ENCODE measurements at places on chromosomes 7 and 10. TPM values are rescaled to one million over a fixed set of nuclear protein-coding genes. Genes with fewer than 3 reads are reported as not detected.

- no peaks in the 10 kb centered on the region for H3K27me3 ChIP-seq
- H3K4me3 ChIP-seq = no peak overlapping the region
- DNase-seq = no peak
- no peaks in the 10 kb centered on the region for H3K4me1 ChIP-seq
These were observed 26.5 kb downstream of the HSPA12A start for GRCh38 chr10:116715839-116716377.

- no peak overlapping the region for H3K4me3 ChIP-seq
- no peaks in the 10 kb centered on the region for H3K4me1 ChIP-seq
- no peaks in the 10 kb centered on the region for H3K36me3 ChIP-seq
- peak; percentile 9 for DNase-seq
- no peak overlapping the region for H3K27ac ChIP-seq
These were observed 280.2 kb upstream of the HGF start for GRCh38 chr7:82049891-82050533.

GRCh38 chr7:14191686-14192098 lies 202.2 kb upstream of the ETV1 start:
- no peak overlapping the region for H3K4me3 ChIP-seq
- H3K4me1 ChIP-seq = peaks cover 8% of the 10 kb centered on the region
- H3K36me3 ChIP-seq = no peaks in the 10 kb centered on the region
- H3K27ac ChIP-seq = no peak overlapping the region
- H3K27me3 ChIP-seq = no peaks in the 10 kb centered on the region
- no peak for DNase-seq

DNA sequence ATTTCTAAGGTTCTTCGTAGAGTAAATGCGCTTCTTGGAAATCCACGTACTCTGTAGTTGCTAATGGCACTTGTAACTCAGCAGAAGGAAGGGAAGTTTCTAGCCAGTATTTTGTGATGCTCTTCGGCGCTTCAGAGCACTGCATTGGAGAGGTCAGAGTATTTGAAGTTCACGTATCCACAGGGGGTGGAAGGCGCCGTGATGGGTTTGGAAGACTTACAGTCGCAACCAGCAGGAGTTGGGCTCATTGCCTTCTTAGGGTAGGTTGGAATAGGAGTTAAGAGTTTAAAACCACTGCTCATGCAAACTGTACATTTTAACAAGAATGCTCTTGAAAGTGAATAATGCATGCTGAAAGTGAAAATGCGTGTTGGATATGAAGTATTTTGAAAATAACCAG lies 49.1 kb downstream of the SHH start:
- no peak overlapping the region for H3K4me3 ChIP-seq
- H3K27me3 ChIP-seq = no peaks in the 10 kb centered on the region
- H3K36me3 ChIP-seq = peaks cover 19% of the 10 kb centered on the region
- no peaks in the 10 kb centered on the region for H3K4me1 ChIP-seq

DNA sequence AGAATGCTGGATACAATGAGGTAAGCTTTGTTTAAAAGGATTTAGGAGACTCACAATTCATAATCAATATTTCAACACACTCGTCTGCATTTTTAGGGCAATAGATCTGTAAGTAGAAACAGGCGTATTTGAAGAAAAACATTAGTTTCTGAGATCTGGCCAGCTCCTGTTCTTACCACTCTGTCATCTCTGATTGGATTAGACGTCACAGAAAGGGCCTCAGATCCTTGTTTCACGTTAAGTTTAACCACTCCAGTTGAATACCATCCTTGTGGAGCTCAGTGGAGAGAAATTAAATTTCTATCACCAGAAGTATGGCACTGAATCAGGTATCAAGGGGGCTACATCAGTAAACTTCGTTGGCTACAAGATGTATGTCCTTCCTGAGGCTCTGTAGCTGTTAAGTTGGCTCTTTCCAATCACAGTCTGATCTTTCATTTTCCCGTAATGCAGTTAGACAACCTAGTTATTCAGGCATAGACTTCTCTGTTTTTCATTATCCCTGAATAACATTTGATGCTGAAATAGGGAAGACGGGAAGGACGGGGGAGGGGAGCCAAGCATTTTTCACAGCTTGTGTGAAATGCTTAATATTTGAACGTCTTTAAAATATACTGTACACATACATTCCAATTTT lies 659.2 kb upstream of the GALNT17 start:
- no peaks in the 10 kb centered on the region for H3K27me3 ChIP-seq
- no peak overlapping the region for H3K4me3 ChIP-seq
- H3K36me3 ChIP-seq = no peaks in the 10 kb centered on the region

DNA sequence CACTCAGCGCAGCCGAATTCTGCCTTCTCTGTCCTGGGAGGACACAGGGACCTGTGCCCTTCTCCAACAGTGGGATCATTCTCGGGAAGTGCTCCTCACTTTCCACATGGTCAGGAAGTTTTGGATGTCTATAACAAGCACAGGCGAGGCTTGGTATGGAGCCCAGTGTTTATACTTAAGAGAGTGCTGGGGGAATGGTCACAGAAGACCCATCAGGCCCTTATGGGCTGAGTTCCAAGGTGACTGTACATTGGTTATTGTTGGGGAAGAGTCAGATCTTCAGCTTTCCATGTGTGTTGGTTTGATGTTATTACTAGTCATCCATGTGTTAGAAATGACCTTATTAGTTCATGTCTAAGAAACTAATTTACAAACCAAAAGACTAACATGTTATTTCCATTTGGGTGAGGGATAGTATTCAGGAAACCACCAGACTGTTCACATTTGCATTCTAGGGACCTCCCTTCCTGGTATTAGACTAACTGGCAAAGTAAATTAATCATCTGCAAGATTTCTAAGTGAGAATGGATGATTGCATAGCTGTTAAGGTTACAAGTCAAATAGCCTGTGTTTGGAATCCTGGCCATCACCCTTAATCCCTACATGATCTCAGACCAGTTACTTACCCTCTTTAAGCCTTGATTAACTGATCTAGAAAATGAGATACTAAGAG lies 834.2 kb downstream of the LRMDA start:
- no peaks in the 10 kb centered on the region for H3K4me1 ChIP-seq
- no peak for DNase-seq
- no peaks in the 10 kb centered on the region for H3K27me3 ChIP-seq
- no peak overlapping the region for H3K27ac ChIP-seq

DNA sequence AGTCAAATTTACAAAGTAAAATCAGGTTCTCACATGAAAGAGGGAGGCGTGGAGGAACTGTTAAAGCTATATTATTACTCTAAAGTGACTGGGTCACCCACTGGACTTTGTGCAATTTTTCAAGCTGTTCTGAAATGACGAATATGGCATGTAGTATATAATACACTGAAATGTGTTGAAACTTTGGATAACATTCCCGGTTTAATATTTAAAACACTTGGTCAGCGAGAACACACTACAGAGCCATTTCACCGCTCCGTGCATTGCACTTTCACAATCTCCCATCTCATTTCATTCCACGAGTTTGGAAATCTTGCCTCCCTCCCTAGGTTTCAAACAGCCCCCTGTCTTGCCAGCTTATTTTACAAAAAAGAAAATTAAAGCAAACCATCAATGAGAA lies 337.9 kb downstream of the WDR11 start:
- H3K27me3 ChIP-seq = no peaks in the 10 kb centered on the region
- no peaks in the 10 kb centered on the region for H3K36me3 ChIP-seq
- DNase-seq = no peak
- H3K27ac ChIP-seq = no peak overlapping the region

- H3K4me3 ChIP-seq = no peak overlapping the region
- peak overlapping the region; percentile 88 for H3K27ac ChIP-seq
- H3K36me3 ChIP-seq = peaks cover 33% of the 10 kb centered on the region
These were observed 14.9 kb downstream of the MET start for GRCh38 chr7:116686812-116687419.

DNA sequence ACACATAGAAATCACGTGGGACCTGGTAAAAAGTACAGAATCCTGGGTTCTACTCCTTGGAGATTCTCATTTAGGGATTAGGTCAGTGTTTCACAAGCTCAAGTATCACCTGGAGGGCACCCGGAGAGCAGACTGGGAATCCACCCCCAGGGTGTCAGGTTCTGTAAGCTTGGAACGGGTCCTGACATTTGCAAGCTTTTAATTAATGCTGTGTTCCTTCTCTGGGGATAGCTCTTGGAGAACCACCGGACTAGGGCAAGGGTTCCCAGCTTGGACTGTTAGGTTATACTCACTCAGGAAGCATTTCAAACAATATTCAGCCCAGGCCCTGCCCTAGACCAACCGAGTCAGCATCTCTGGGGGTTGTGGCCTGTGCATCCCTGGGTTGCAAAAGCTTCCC lies 23.0 kb downstream of the TCF7L2 start:
- no peak for DNase-seq
- H3K36me3 ChIP-seq = peaks cover 1% of the 10 kb centered on the region
- H3K27me3 ChIP-seq = no peaks in the 10 kb centered on the region
- no peaks in the 10 kb centered on the region for H3K4me1 ChIP-seq

GRCh38 chr7:13321316-13321715 lies 633.9 kb downstream of the ARL4A start:
- no peaks in the 10 kb centered on the region for H3K27me3 ChIP-seq
- H3K36me3 ChIP-seq = no peaks in the 10 kb centered on the region
- no peak overlapping the region for H3K4me3 ChIP-seq
- H3K27ac ChIP-seq = no peak overlapping the region
- no peak for DNase-seq

DNA sequence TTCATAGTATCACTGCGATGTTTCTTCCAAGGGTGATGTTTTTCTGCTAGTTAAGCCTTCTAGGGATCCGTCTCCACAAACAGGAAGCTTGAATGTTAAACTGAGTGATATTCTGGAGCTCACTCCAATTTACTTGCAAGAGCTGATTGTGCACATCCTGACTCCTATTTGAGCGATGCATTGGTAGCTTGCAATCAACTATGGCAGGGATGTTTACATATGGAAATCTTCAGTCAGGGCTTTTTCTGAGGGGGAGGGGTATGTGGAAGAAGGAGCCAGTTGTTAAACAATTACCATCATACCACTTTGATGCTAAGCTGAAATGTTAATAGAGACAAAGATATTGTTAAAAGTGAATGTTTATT lies 43.2 kb upstream of the NXPH1 start:
- H3K4me3 ChIP-seq = no peak overlapping the region
- H3K27me3 ChIP-seq = no peaks in the 10 kb centered on the region
- H3K4me1 ChIP-seq = no peaks in the 10 kb centered on the region
- no peak overlapping the region for H3K27ac ChIP-seq
- DNase-seq = no peak

SMKR1 gene
- polyA plus RNA-seq = 0.76 TPM

EPHA1 gene
- 37.1 TPM for polyA plus RNA-seq

CRPPA gene
- 0.66 TPM for polyA plus RNA-seq

HPS1 gene
- polyA plus RNA-seq = 39.4 TPM

MACC1 gene
- polyA plus RNA-seq = 9.6 TPM

CYP2C9 gene
- not detected for polyA plus RNA-seq

PDCD4 gene
- polyA plus RNA-seq = 99.7 TPM

CCDC172 gene
- not detected for polyA plus RNA-seq

All from keratinocyte (primary cell).